NCI-H1105 treated with DMSO at 0.1 percent for 48 hours (cell line): ENCODE measurements at places on chromosomes 5 and 9.
A peak's percentile ranks its signal among the peaks of the same experiment; 100 is the strongest.

DNA sequence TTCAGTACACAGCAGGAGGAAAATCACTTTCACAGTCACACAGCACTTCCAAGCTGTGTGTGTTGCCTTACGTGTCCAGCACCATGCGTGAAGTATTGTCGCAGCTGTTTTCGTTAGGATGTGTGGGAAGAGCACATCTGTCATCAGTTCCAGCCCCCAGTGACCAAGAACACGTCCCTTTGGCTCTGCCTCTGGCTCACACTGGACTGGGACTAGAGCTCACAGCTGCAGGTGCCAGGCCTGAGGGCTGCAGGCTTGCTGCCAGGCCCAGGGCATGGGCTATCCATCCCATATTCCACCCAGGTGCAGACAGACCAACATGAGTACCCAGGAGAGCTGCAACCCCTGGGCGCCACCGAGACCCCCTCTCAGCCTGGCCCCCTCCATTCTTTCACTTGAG, 60.5 kb upstream of the ANKRD33B start:
- DNase-seq = no peak

GRCh38 chr5:78504704-78505677, 143.6 kb downstream of the LHFPL2 start:
- DNase-seq = peak; percentile 61

DNA sequence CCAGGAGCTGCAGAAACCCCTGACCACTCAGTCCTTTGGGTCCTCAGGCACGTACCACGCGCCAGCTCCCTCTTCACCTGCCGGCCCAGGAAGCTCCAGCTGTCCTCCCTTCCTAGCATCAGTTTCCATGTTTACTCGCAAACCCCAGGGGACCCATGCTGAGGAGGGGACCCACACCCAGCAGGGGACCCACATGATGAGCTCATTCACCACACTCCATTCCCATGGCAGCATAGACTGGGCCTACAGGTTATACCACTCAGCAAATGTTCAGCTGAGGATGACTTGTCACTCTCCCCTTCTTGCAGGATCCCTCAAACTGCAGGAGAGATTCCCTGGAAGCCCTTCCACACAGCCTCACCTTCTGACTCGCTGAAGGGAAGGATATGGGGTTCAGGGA, 73.5 kb upstream of the GALNT10 start:
- DNase-seq = no peak

DNA sequence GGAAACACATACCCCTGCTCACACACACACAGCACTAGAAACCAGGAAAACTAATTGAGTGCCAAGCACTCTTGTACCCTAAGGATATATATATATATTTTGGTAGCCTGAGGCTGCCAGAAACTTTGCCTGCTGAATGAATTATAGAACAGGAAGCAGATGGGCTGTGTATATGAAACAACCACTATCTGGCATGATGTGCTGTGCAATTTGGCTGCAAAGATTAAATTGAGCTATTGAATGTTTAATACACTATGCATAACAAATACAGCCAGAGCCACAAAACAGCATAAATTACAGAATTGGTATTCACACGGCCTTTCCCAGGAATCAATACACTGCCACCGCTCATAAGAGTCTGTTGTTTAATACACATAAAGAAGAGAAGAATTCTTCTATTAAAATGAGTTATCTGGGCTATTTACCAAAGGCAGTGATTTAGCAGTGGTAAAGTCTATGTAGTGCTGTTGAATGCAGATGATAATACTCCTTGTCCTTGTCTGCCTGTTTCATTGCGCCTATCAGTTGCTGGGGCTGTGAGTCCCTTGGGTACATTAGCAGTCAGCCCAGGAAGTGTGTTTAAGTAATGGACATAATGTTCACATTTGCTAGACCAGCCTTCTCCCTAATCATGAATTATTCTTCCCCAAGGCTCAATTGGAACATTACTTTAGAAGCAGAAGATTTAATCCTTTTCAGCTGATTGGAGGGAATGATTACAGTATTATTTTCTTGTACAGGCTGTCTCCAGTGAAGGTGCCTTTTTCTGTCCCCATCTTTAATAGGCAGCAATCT, 294.3 kb downstream of the TLE1 start:
- no peak for DNase-seq

GRCh38 chr9:91384954-91385353, 23.2 kb upstream of the AUH start:
- no peak for DNase-seq

DNA sequence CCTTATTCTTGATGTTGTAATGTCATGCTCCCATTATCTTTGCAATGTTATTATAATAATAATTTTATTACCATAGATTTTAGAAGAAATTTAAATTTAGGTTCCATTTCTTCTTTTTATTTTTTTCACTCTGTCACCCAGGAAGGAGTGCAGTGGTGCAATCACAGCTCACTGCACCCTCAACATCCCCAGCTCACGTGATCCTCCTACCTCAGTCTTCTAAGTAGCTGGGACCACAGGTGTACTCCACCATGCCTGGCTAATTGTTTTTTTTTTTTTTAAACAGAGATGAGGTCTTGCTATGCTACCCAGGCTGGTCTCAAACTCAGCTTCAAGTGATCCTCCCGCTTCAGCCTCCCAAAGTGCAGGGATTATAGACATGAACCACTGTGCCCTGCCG, 11.9 kb downstream of the ZFR start:
- DNase-seq = no peak

DNA sequence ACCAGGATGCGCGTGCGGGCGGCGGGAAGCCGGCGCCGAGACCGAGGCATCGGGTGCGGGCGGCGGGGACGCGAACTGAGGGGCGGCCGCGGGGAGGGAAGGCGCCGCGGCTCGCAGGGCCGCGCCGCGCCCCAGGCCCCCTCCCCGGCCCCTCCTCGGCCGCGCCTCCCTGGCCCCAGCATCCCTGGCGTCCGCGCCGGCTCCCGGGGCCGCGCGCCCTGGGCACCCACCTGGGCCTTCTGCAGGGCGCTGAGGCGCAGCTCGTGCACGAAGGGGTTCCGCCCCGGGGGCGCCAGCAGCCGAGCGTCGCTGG, 324 bp downstream of the LPCAT1 start:
- peak; percentile 48 for DNase-seq

DNA sequence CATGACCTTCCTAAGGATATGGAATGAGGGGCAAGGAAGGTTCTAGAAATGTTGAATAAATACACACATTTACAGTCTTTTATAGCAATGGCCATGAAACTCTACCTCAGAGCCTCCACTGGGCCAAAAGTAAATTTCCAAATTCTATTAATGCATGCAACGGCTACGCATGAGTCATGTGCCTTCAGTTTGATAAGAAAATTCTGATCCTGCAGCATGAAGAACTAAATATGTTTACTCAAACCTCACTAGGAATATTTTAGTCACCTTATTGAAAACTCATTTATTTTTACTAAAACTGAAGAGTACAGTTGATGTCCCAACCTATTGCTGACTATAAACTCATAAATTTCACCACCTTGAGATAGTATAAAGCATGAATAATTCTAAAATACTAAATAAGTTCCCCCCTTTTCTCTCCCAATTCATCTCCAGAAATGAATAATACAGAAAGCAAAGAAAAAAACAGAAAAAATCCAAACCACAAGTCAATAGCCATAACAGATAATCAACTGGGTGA, 92.4 kb downstream of the GNAQ start:
- no peak for DNase-seq

DNA sequence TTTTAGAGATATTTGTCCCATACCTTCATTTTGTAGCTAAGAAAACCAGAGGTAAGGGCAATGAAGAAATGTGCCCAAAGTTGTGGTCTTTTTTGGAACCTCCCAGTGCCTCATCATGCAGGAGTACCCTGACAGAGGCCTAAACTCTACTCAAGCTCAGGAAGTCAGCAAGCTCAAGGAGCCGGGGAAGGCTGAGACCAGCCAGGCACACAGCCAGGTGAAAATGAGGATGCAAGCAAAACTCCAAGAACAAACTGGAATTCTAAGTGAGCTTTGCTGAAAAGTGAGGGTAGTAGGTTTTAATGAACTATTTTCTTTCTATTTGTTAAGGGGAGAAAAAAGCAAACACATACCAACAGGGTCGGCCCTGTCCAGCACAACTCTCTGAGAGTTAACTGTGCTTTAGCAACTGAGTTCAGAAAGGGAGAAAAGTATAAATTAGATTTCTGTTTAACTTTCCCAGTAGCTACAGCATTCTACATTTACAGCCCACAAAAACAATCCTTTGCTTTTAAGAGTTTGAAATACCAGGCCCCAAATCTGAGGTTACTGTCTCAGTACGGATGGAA, 146.4 kb downstream of the GNAQ start:
- DNase-seq = no peak

DNA sequence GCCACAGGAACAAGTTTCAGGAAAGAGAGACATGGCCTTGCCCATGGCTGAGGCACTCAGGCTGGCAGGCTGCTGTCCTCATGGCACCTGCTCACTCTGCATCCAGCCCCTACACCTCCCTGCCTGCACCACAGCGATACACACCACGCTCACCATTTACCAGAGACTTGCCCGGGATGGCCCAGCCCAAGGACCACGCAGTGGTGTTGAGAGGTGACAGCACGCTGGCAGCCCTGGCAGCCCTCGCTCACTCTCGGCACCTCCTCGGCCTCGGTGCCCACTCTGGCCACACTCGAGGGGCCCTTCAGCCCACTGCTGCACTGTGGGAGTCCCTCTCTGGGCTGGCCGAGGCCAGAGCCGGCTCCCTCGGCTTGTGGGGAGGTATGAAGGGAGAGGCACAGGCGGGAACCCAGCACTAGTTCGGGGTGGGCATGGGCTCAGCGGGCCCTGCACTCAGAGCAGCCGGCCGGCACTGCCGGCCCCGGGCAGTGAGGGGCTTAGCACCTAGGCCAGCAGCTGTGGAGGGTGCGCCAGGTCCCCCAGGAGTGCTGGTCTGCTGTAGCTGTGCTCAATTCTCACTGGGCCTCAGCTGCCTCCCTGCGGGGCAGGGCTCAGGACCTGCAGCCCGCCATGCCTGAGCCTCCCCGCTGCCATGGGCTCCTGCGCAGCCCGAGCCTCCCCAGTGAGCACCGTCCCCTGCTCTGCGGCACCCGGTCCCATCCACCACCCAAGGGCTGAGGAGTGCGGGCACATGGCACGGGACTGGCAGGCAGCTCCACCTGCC, 20.3 kb downstream of the ZDHHC11B start:
- no peak for DNase-seq

DNA sequence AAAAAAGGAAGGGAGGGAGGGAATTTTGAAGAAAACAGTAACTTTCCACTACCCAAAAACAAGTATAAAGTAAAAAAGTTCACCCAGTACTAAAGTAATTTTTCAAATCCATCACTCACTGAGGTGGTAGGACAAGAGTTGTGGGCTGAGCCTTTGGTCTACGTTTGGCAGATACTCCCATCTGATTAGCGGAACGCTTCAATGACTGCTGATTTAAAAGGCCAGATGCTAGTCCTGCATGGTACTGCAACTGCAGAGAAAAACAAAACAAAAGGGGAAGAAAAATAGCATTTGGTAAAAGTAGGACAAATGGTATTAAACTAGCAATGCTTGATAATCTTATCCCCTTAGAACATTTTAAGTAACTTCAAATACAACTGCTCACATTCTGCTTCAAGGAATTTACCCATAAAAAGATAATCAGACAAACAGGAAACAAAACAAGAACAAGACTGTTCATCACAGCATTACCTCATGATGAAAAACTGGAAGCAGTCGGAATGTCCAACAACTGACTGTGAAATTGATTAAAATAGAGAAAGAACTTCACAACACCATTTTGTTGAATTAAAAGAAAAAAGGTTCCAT, 65.4 kb downstream of the MED27 start:
- DNase-seq = no peak

- peak; percentile 23 for DNase-seq
These were observed at the start of gene TRIM14 for GRCh38 chr9:98118640-98119601. Gene TRIM14, minus strand, starts transcription at chr9:98119222. Its CDS starts 34 bp downstream, at chr9:98119188.

- DNase-seq = peak; percentile 96
These were observed 181.0 kb downstream of the BNC2 start for GRCh38 chr9:16689351-16689938.

DNA sequence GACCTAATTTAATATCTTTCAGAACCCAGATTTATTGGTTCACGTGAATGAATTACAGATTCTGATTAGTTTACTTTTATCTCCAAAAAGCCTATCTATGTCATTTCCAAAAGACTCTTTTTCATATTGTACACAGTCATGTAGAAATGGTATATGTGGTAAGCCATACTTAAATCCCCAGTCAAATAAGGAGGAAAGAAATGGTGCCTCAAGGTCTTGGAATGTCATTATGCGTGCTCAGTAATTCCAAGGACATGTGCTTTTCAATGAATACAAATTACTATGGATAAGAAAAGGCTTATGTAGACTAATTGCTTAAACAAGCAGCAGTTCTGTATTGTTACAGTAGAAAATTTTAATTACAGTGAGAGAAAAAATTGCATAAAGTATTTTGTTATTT, 64.1 kb upstream of the TYRP1 start:
- no peak for DNase-seq

DNA sequence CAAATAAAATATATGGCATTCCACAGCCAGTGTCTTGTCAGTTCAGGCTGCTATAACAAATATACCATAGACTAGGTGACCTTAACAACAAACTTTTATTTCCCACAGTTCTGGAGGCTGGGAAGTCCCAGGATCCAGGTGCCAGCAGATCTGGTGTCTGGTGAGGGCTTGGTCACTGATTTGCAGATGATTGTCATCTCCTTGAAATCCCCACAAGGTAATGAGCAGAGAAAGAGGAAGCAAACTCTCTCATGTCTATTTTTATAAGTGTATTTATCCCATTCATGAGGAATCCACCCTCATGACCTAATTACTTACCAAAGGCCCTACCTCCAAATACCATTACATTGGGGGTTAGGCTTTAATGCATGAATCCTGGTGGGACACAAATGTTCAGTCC, 663.2 kb downstream of the TLR4 start:
- no peak for DNase-seq

DNA sequence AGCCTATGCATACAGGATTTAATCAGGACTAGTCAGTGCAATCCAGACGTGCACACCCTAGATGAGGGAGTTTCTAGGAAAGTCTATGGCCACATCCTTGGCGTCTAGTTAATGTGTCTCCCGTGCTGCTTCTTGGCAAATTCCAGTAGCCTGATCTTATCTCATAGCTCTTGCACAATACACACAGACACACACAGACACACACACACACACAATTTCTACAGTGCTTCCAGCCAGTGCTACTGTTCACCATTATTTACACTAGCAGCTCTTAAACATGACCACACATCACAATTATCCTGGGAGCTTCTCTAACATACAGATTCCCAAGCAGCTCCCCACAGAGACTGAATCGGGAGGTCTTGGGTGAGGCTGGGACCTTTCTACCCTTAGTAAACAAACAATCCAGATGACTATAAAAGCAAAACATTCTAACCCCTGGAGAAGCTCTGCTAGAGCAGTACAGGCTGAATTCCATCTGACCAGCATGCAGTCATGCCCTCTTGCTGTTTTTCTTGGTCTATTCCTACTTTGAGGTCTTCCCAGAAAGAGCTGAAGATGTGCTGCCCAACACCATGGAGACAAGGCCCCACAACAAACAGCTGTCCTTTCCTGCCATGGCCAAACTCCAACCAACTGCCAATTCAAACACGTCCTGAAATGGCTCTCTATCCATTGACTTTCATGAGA, 236.6 kb downstream of the DEPDC1B start:
- no peak for DNase-seq

GRCh38 chr5:93267276-93267675, 313.7 kb downstream of the NR2F1-AS1 start:
- DNase-seq = no peak

GRCh38 chr9:98491231-98491651, 217.5 kb downstream of the GABBR2 start:
- no peak for DNase-seq
